ENCODE measurements at places on chromosomes 7 and 10. TPM values are rescaled to one million over a fixed set of nuclear protein-coding genes. Genes with fewer than 3 reads are reported as not detected.

- no peak for DNase-seq
Measured at GRCh38 chr7:91915401-91916050, 25.1 kb upstream of the AKAP9 start.

DNA sequence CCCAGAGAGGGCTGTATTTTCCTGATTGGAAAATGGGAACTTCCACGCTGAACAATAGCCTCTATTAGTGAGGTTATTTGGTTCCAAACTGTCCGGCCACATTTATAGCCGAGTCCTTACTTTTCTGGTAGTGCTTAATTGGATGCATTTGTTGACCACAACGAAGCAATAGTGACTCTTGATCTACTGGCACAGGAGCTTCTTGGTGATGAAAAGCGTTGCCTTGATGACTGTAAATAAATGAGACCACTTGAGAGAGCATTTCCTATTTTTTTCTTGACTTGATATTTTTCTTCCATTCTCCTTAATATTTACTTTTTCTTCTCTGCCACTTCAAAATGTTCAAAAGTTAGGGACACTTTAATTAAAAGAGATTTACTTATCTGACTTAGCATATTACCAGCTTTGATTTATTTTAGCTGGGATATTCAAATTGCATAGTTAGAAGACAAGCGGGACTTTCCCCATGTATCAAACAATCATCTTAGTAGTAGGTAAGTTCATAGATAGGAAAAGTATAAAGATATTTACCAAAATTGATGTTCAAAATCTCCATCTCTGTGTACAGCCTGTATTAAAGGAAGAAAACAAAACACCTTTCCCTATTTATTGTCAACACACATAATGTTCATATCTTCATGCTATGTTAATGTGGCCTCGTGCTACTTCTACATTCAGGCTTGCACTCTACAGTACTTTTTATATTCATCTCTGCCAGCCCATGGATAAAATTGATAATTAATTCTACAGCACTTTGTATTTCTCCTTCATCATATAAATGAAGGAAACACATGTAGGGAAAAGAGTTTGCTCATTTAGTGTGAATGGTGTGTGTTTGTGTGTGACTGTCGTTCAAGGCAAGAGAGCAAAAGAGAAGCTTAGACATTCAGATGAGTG is 5.1 kb upstream of the SP8 start:
- no peak for DNase-seq

Gene KIF11
- total RNA-seq = 10.5 TPM

- DNase-seq = peak; percentile 55
Measured at GRCh38 chr10:87541114-87541513, 36.4 kb downstream of the MINPP1 start.

DNA sequence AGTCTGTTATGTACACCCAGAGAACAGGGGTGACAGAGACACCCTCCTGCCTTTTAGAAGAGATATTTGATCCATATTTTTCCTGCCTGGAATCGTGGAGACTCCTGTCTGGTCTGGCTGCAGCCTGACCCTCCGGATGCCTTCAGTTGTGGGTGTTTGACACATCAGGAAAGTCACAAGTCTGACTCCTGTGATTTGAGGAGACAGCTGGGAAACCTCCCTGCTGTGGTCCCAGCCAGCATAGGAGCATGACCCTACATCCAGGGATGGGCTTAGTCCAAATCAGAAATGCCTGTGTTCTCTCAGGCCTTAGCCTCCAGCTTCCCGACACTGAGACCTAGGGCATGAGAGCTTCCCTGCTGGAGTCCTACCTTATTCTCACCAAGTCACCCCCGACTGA is 43.4 kb downstream of the GOT1 start:
- no peak for DNase-seq

GRCh38 chr7:151272877-151273276 is 24.4 kb upstream of the SMARCD3 start:
- no peak for DNase-seq

Gene EIF5AL1
- 0.22 TPM for total RNA-seq

DNA sequence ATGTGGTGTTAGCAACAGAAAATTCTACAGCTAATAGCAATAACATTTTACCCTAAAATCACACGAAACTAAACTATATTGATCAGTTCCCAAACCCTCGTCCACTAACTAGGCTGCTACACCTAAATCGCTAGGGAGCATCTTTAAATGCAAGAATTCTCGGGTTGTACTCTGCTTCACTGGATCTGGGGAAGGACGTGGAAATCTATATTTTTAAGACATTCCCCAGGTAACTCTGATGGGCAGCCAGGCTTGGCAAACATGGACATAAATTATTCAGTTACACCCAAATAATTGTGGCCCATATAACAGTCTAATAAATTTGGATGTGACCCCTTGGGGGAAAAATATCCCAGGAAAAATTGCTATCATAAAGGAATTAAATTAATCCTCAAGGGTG is 36.3 kb upstream of the NFE2L3 start:
- DNase-seq = no peak

- peak; percentile 61 for DNase-seq
Measured at GRCh38 chr10:48444266-48444665, 137.8 kb downstream of the MAPK8 start.

Gene SDK1
- total RNA-seq = 0.79 TPM

GRCh38 chr7:92849322-92849721 is 12.9 kb upstream of the CDK6 start:
- DNase-seq = no peak

Gene VWC2
- not detected for total RNA-seq

- no peak for DNase-seq
Measured at GRCh38 chr7:38801786-38802185, 107.2 kb downstream of the VPS41 start.

- DNase-seq = no peak
Measured at GRCh38 chr7:130415006-130415405, 25.8 kb downstream of the CEP41 start.

Gene TAS2R4
- total RNA-seq = 0.22 TPM

GRCh38 chr7:7044806-7045205 is 137.5 kb upstream of the C1GALT1 start:
- DNase-seq = no peak

- peak; percentile 22 for DNase-seq
Measured at GRCh38 chr10:63866747-63867140, 345.5 kb downstream of the REEP3 start.

DNA sequence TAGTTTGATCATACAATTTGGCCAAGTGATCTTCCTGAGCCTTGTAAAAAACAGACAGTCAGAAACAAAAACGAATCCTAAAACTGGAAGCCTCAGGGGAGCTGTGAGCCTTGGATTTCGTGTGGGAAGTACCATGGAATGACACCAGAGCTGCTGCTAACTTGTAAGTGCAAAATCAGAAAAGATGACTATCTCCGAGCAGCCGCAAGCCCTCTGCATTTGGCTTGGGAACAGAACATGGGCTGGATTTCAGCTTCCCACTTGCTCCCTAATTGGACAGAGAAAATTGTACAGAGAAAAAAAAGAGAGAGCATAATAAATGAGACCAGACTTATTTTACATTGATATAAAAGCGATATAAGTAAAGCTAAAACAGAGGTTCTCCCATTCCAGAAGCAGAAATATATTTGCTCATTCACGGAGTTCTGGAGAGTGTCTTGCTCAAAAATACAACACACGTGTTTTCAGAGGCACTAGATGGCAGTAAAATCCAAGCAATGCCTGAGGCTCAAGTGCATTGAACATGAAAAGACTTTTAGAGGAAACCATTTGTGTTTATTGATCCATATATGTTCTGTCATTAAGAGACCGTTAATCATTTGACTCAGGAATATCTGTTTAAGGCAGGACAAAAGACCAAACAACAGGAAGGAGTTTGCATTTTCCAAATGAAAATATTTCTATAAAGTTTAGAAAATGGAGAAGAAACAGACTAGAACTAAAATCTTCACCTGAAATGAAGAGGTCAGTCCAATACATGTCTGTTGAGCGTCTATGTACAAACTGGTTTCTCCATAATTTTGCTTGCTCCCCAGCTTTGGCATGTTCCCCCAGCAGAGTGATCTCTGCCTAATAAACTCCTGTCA is 78.3 kb upstream of the SLC26A5 start:
- peak; percentile 43 for DNase-seq

Gene GCK
- total RNA-seq = 0.20 TPM

Gene COX19
- 5.4 TPM for total RNA-seq

DNA sequence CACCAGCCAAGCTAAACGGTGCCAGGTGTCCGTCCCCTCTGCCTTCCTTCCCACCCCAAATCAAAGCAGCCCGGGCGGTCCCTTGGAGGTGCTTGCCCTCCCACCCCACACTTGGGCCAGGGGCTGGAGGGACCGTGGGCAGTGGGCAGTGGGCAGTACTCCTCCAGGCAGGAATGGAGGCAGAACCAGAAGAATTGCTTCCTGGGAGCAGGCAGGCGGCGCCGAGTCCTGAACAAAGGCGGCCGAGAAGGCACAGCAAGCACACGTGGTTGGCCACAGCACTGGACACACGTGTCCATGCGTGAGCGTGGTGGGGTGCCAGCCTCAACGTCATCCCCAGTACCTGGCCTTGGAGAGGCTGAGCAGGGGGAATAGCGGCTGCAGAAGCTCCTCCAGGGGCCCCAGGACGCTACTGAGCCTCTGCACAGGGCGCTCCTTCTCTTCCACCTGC is 48.4 kb upstream of the NKX6-2 start:
- no peak for DNase-seq

Data from lung microvascular endothelial cell (primary cell).